Activated gamma-delta T cell treated with anti-CD3 and anti-CD28 coated beads, Interleukin-2, amount 50 U/mL, for 16 hours (primary cell): ENCODE measurements at places on chromosomes 12 and 14.

- no peak for DNase-seq
Observed at GRCh38 chr14:99420711-99421110, 59.9 kb downstream of the SETD3 start.

GRCh38 chr12:14314801-14315200, 50.7 kb upstream of the ATF7IP start:
- no peak for DNase-seq

- no peak for DNase-seq
Observed at GRCh38 chr14:26702721-26703230, 104.9 kb upstream of the NOVA1 start.

DNA sequence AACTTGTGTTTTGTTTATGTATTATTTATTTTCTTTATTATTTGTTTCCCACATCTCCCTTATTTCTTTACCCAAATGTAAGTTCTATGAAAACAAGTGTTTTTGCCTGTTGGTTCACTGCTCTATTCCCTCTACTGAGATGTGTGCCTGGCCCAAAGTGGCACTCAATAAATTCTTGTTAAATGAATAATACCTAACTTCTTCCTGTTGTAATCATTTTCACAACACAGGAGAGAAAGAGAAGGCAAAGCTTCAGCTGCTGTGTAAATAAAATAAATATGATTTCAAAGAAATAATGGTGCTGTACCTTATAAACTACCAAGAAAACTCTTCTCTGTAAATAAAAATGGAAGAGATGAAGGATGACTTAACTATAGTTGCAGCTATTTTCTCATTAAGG, 116.2 kb downstream of the TRHDE start:
- no peak for DNase-seq

DNA sequence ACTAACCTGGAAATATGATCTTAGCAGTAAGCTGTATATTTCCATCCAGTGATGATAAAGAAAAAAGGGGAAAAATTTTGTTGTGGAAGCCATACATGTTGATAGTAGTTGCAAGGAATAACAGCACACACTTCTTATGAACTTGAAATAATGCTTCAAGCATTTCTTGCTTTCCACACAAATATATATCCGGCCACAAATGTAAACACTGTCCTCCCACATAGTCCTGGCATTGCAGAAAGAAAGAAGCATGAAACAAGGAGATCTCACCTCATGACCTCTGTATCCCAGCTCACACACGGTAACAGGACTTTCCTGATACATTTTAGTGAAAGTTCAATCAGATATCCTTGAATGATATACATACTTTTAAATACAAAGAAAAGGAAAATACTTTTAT, 56.0 kb downstream of the LLPH start:
- DNase-seq: no peak

GRCh38 chr12:131640525-131640924, 70.4 kb upstream of the SFSWAP start:
- DNase-seq: no peak

DNA sequence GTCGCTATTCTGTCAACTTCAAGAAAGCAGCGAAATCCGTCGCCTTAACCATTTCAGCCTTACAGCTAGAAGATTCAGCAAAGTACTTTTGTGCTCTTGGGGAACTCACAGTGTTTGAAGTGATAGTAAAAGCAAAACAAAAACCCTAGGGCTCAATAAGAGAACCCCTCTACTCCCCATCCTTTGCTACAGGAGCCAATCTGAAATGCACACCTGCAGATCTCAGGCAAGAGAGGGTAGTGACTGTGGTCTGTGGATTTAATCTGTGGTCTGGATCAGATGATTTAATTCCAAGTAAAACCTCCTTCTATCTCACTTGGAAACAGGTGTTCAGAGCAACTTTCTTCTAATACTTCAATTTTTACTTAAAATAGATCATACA, 422.9 kb upstream of the OR4E1 start:
- no peak for DNase-seq

- no peak for DNase-seq
Observed at GRCh38 chr12:18402872-18403611, 141.7 kb downstream of the PIK3C2G start.

- DNase-seq: no peak
Observed at GRCh38 chr14:22448905-22449599, 140.0 kb downstream of the DAD1 start.

DNA sequence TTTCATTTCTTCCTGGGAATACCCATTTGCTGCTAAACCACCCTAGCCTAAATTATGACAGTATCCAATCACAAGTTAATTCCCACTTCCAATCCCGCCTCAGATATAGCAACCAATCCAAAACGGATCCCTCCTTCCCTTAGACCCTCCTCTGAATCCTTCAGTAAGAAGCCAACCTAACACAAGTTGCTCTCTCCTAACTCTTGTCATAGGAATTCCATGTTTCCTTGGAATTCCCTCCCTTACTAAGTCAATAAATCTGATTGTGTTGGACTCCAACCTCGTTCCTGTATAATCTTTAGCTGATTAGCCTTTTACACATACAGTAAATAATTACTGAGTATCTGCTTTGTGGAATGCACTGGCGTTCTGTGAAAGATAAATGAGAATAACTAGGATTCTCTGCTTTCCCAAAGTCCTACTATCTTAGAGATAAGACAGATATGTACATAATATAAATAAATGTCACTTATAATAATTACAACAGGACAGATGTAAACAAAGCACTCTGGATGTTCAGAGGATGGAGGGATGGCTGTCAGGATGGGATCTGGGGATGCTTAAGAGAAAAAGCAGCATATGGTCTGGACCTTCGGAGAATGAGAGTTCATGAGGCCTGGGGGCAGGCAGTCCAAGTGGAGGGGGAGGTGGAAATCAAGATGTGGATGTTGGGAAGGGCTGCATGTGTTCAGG, 185.8 kb upstream of the SOX5 start:
- no peak for DNase-seq

- no peak for DNase-seq
Observed at GRCh38 chr12:22916815-22917214, 291.8 kb downstream of the ETNK1 start.

DNA sequence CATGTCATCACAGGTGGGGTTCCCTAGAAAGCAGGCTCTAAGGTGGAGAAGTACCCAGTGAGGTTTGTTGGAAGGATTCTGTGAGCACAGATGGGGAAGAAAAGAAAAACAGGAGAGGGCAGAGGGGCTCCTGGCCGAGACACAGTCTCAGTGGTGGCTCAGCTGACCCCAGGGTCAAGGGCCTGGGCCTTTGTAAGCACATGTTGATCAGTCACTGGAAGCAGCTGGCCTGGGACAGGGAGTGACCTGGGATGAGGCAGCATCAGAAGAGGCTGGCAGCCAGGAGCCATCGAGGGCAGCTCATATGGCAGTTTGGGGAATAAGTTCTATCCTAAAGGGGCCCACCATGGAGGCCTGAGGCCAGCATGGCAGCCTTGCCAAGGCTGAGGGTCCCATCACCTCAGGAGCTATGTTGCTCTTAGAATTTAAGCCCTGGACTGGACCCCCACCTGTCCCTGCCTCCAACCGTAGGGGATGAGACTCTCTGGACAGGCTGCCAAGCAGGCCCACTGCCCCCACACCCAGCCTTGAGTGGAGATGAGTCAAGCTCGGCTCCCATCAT, 6.3 kb upstream of the TMEM179 start:
- DNase-seq: no peak

- DNase-seq: peak; percentile 16
Observed at GRCh38 chr12:50765095-50765911, 1.4 kb downstream of the ATF1 start.

DNA sequence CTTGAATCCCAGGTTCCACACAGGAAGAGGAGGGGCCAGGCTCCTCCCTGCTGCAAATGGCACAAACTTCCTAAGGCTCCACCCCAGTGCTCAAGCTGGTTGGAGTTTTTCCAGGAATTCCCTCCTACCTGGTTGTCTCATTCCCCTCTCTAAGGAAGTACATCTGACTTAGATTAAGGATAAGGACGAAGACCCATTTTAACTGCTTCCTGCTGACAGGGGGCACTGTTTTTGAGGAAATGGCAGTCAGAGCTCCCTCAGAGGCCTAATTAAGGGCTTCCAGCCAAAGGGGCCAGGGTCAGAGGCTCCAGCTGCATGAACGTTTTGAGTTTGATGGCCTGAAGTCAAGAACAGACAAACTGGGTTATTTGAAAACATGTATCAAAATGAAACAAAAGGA, 1084.7 kb downstream of the SLC6A15 start:
- no peak for DNase-seq

GRCh38 chr12:87804386-87804785, 224.8 kb downstream of the C12orf50 start:
- no peak for DNase-seq

DNA sequence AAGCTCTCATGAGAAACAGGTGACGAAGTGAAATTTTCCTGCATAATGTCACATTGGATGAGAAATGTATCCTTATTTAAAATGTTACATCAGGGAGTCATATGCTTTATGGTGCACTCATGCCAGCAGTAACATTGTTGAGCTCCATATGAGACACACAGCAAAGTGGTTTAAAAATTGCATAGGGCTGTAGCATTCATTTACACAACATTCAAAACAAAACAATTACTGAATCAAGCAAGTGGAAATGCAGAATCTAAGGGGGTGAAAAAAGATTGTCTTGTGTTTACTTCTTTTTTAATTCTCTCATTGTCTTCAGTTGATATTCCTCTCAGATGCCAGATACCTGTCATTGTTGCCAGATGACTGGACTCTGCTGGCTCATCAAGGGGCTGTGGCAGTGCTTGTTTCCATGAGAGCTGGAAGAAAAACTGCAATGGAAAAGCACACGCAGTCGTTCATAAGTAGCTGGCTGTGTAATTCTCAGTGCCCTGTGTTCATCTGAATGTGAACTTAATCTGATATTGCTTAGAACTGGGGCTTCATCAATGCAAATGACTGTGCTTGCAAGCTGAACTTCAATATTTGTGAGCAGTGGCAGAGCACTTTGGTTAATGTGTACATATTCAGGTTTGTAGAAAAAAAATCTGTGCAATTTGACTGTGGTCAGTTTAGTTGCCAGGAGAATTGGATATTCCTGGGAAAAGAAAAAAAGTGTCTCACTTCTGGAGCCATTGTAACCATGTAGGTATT, 305.6 kb downstream of the RAD51B start:
- no peak for DNase-seq

DNA sequence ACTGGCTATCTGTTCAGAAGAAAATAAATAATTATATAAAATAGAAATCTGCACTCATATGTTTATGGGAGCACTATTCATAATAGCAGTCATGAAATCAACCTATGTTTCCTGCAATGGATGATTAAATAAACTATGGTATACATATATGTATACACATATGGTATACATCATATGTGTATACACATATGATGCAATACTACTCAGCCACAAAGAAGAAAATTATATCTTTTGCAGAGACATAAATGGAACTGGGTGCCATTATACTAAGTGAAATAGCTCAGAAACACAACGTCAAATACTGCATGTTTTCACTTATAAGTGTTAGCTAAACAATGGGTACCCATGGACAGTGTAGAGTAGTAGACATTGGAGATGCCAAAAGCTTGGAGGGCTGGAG, 381.2 kb upstream of the LRFN5 start:
- DNase-seq: no peak

- no peak for DNase-seq
Observed at GRCh38 chr12:105212438-105212837, 23.5 kb downstream of the APPL2 start.

- no peak for DNase-seq
Observed at GRCh38 chr12:121800694-121801594, 2.9 kb upstream of the SETD1B start.

DNA sequence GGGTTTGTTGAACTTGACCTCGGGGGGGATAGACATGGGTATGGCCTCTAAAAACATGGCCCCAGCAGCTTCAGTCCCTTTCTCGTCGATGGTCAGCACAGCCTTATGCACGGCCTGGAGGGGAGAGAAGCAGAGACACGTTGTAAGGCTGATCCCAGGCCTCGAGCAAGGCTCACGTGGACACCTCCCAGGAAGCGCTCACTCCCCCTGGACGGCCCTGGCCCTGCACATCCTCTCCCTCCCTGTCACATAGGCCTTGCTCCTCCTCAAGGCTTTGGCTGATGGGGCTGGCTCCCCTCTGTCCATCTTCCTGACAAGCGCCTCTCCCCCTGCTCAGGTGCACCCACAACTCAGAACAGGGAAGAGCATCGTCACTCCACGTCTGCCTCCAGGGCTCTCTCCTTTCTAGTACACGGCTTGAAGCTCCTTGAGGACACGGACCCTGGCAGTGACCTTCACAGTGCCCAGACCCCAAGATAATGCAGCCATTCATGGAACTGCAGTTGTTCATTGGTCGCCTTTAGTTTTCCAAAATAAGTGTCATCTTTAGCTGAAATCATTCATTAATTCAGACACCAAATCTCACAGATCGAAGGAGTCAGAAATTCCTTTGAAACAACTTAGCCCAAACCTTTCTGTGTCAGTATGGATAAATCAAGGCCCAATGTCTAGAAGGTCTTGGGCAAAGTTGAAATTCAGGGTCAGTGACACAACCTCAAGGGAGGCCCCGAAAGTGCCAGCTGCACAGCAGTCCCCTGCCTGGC, 9.7 kb downstream of the SERPINA1 start:
- DNase-seq: no peak

GRCh38 chr12:113333877-113334785, 778 bp downstream of the SLC8B1 start:
- no peak for DNase-seq

- DNase-seq: no peak
Observed at GRCh38 chr12:93060666-93061472, 131.8 kb upstream of the EEA1 start.

DNA sequence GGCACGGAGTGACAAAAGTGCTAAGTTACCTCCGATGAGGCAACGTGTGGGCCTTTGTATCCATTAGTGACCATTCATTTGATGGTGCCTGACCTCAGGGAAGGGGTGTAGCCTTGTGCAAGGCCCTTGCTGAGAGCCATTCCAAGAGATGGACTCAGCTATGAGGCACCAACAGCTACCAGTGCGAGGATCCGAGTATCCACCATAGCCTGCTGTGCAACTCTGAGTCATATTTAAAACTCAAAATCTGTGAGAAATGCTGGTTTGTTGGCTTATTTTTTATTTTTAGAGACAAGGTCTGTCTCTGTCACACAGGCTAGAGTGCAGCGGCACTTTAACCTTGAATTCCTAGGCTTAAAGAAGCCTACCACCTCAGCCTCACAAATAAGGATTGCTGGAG, 25.1 kb upstream of the WNK1 start:
- no peak for DNase-seq

DNA sequence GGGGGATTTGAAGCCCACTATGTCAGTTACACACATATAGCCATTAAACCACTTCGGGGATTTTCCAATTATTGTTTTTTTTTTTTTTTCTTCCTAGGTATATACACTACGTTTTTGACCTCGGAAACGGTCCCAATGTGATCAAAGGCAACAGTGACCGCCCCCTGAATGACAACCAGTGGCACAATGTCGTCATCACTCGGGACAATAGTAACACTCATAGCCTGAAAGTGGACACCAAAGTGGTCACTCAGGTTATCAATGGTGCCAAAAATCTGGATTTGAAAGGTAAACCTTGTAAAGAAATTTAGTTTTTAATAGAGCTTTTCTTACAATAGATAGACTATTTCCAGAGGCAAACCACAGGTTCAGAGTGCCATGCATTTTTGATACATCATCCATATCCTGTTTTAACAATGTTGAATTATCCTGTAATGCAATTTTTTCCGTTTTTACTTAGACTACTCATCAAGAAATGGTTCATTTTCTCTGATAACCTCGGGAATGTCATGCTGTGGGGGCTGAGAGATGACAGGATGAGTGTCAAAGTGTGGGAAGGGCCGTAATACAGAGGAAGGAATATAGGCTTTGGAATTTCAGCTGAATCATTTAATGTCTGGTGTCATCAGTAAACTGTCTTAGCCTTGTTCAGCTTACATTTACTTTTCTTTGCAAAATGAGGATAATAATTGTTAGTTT, 797.1 kb downstream of the NRXN3 start:
- no peak for DNase-seq
